ENCODE measurements at places on chromosomes 12 and 14.

GRCh38 chr14:70714055-70714550, 72.4 kb downstream of the TTC9 start:
- peak; percentile 29 for DNase-seq

- no peak for DNase-seq
These were observed 356.0 kb upstream of the CLEC14A start for GRCh38 chr14:38611928-38612327.

GRCh38 chr12:21710958-21711775, 53.5 kb upstream of the LDHB start:
- DNase-seq = peak; percentile 36

GRCh38 chr14:36746872-36747271, 85.2 kb downstream of the PAX9 start:
- no peak for DNase-seq

DNA sequence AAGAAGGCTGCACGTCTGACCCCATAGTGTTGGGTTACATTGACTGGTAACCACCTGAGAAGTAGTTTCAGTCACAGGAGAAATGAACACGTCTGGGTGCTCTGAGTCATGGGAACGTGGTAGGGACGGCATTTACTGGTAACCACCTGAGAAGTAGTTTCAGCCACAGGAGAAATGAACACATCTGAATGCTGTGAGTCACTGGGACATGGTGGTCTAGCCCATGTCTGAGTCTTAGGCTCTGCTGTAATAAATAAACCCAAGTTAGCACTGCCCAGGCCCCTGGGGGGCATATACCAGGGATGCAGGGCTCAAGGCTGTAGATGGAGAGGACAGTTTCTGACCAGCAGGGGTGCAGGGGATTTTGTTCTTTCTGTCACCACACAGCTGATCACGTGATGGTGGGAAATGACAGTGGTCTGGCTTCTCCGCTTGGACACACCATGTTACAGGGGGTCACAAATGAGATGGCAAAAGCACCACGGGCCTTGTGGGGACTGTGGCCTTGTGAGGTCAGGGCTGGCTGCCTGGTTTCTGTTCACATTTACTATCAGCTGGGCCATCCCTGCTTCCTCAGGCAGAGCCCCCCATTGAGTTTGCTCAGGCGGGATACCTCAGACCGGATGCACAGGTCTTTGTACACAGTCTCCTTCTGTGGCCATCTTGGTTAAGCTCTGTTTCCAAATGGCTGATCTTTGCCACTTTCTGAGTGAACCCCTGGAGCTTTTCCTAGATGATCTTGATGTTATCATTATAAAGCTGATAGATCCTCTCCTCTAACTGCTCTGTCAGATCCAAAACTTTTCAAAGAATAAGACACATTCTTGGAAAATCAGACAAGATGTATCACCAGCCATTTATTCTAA, 9.8 kb upstream of the C12orf42 start:
- DNase-seq = no peak

DNA sequence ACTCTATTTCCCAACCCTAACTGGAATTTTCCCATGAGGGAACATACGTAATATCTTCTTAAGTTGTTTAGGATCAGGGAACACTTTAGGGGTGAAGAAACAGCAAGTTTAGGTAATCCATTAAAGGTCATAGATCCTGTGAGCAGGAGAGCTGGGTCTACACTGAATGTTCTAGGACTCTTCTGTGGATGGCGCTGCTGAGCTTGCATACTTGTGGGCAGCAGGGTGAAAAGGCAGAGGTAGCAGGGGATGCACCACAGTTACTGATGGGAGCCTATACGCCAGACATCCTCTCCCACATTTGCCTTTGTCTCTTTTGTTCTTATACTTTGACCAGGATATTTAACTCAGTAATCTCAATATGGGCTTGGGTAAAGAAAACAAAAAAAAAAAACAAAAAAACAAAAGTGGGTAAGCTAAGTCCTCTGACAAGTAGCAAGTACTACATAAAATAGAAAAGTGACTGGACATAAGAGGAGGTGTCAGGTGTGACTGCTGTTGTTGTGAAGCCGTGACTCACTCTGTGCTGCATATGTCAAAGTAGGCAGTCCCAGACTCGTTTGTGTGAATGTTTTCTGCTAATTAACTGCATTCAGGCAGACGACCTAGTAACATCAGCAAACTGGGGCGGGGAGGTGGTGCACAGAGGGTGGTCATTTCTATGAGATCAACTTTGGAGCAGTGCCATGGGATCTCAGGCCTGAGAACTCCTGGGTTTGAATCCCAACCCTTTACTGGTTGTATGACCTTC, 31.6 kb downstream of the NEUROD4 start:
- DNase-seq = no peak

DNA sequence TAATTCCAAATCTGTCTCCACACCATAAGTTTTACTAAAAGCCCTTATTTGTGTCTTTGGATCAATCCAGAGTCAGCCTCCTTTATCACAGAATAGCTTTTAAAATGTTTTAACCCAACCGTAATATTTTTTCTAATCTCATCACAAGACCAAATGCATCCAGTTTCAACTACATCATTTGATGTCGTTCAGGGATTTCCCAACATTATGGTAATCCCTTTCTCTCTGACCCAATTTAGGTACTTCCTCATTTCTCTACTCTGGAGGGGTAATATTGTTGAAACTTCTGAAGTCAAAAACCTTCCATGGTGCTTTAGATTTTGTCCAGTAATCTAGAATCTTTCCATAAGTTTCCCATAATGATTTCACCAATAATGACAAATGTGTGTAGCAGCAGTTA, 596.8 kb downstream of the SOX5 start:
- no peak for DNase-seq

- DNase-seq = no peak
These were observed 57.6 kb upstream of the FZD10 start for GRCh38 chr12:130104571-130105106.

DNA sequence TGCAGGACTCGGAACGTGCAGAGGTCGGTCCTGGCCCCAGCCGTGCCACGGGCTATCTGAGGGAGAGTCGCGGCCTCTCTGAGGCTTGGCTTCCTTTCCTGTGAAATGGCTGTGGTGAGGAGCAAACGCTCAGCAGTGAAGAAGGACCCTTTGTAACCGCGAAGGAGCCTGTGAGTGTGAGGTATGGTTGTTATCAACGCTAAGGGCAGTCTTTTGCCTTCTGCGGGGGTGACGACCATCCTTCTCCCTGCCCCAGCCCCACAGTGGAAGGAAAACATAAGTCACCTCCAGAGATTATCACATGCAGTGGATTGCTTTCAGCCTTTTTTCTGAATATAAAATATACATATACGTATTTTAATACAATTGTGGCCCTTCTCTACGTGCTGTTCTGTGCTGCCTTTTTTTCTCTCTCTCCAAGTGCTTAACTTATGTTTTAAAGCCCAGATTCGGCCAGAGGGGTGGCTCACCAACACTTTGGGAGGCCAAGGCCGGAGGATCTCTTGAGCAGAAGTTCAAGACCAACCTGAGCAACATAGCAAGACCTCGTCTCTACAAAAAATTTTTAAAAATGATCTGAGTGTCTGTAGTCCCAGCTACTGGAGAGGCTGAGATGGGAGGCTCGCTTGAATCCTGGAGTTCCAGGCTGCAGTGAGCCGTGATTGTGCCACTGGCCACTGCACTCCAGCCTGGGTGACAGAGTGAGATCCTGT, 17.4 kb downstream of the TAMALIN start:
- DNase-seq = no peak

- no peak for DNase-seq
These were observed 513.0 kb downstream of the DIO2 start for GRCh38 chr14:79698298-79698711.

DNA sequence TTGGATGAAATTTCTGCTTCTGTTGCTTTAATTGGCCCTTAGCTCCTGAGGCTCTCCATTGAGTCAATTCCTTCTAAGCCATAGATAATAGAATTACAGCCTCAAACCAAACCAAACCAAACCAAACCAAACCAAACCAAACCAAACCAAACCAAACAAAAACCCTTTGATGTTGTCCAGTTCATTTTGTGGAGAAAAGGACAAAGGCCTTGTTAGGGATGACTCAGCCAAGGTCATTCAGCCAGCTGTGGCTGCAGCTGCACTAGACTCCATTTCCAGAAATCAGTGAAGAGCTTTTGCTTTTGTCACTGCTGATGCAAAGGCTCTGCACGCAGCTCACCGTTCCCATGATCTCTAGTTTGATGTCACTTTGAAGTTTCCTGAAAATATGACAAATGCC, 82.2 kb upstream of the RMST start:
- no peak for DNase-seq

- DNase-seq = no peak
These were observed 194.7 kb upstream of the FAR2 start for GRCh38 chr12:28954333-28954732.

GRCh38 chr12:40668099-40668529, 24.1 kb upstream of the CNTN1 start:
- DNase-seq = no peak

DNA sequence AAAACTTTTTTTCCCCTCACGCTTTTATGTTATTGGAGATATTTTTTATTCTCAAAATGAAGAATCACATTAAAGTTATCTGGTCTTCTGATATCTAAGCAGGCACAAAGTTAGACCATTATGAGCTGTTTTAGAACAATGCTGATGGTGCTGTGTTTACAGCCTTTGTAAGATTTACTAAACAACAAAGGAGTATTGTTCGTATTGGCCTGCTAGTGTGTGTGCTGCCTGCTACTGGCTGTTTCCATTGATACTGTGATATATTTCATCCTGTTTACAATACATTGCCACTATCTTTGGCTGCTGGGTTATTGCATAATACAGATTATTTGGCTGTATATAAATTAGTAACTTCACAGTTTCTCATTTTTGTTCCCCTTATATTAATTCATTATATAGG, 220.8 kb downstream of the ITPR2 start:
- DNase-seq = no peak

- DNase-seq = no peak
These were observed 8.8 kb upstream of the IFI27L2 start for GRCh38 chr14:94138251-94138650.

DNA sequence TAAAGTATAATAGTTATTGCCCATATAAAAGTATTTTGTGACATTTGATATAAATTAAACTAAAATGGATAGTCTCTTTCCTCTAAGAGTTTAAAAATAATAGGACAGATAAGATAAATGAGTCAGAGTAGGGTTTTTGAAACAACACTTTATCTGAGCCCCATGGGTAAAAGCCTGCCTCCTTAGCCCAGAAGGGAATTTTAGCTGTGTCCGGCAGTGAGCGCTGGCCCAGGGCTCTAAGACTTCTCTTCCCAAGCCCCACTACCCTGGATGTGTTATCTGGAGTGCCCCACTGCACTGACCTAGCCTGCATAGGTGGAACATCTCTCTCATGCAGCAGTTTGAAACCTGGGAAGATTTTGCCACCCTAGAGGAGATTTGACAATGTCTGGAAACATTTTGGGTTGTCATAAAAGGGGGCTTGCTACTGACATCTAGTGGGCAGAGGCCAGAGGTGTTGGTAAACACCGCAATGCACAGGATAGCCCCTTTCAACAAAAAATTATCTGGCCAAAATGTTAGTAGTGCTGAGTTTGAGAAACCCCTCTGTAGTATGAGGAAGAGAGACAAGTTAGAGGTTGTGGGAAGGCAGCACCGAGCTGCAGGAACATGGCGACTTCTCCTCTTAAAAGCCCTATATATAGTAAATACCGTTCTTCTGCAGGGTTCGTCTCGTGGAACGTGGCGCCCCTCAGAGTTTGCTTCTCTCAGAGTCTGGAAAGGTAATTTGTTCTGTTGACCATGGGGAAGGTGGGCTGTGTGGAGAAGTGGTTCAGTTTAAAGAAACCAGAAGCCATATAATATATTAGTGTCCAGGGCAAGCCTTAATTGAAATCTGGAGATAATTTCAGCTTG, 29.3 kb upstream of the ATF1 start:
- DNase-seq = peak; percentile 6

GRCh38 chr12:3667485-3667884, 85.4 kb downstream of the CRACR2A start:
- DNase-seq = no peak

- DNase-seq = no peak
These were observed 6.0 kb upstream of the VAMP1 start for GRCh38 chr12:6476489-6476888.

All from fibroblast of skin of left quadriceps (primary cell).